Hematopoietic multipotent progenitor cell treated with erythropoietin and hydrocortisone succinate and interleukin-3 and kit ligand, for 6 days (in vitro differentiated cells): ENCODE measurements at places on chromosomes 1 and 21.

DNA sequence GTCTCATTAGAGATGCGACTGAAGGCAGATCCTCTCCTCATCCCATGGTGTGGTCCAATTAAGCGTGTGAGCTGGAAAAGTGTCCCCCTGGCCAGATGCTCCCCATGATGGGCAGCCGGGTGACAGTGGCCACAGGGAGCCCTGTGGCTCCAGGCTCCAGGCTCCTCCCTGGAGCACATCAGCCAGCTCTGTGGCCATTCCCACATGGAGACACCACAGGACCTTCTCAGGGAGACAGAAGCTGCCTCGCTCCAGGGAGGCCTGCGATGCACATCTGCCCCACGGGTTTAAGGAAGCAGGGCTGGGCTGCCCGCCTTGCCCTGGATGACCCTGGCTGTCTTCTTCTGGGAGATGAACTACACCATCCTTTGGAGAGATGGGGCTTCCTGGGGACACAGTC, 99.9 kb upstream of the TLR5 start:
- DNase-seq, result no peak

DNA sequence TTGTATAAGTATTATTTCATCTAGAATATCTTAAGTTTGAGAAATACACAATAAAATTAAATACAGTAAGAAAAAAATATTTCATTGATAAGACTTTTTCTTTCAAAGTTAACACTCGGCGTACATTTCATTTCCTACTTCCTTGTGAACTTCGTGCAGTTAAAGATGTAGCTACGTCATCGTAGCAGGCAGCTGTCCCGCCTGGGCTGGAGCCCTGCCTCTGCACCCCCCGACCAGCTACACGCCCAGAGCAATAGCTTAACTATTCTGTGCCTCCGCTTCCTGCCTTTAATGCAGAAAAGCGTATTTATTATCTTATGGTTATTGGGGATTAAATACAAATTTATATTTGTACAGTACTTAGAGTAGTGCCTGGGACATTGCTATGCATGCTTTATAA, 53.5 kb downstream of the CLSTN1 start:
- DNase-seq, result peak; percentile 17

DNA sequence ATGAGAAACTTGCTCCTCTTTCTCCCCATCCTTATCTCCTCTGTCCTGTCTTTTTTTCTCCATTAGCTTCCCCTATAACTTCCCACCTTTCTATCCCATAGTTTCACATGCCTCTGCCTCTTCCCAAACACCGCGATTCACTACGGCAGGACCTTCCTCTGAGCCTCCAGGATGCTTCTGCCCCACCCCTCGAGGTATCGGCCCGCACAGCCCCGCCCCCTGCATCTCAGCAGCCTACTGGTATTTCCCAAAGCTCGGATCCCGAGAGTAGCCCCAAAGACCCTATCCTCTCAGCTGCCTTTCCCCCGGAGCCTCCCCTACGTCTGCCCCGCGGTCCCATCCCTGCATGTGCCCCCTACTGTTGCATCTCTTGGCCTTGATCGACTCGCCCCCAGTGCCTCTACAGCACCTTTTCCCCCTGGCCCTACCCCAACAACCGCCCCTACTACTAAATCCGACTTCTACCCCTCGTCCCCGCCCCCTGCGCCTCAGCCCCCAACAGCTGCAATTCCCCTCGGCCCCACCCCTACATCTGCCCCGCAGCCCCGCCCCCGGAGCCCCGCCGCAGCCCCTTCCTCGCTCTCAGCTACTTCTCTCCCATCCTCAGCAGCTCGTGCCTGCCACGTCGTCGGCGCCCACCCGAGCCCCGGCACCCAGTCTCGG, 512 bp downstream of the PIAS3 start:
- peak; percentile 64 for DNase-seq

DNA sequence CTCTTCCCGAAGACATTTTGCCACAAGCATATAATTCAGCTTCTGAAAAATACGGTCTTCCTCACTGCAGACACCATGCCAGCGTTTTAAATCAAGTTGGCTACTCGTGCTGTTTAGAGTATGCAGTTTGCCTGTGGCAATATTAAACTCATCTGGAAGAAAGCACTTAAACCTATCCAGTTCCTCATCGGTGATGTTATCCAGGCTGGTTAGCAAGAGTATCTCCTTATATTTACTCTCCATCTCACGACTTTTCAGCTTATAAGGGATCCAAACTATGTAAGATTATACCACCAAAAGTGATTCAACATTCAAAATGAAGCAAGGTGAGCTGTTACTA, 9.7 kb upstream of the IFI16 start:
- no peak for DNase-seq

- no peak for DNase-seq
Measured at GRCh38 chr1:185541871-185542301, 192.3 kb upstream of the HMCN1 start.

DNA sequence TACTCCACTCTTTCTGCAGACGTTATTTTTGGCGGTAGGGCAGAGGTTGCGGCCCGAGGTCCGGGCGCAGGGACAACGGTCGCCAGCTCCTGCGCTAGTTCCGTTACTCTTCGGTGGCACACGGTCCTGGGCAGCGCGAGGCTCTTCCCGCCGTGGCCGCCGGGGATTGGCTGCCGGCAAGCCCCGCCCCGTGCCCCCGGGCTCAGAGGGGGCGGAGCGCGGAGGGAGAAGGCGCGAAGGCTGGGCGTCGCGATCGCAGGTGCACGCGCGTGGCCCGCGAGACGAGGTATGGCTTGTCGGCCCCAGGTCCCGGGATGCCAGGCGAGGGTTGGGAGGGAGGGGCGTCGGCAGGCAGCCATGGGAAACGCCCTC, 518 bp upstream of the SHE start:
- no peak for DNase-seq
